Prostate gland (tissue), 2 donors: ENCODE measurements at places on chromosomes 6 and 20. TPM values are rescaled to one million over a fixed set of nuclear protein-coding genes. Genes with fewer than 3 reads are reported as not detected.

The RAMACL gene
- 0.68 TPM for total RNA-seq

- H3K36me3 ChIP-seq, result no peaks in the 10 kb centered on the region
- H3K4me1 ChIP-seq, result no peaks in the 10 kb centered on the region
- H3K27me3 ChIP-seq, result no peaks in the 10 kb centered on the region
- H3K27ac ChIP-seq, result no peak overlapping the region
- DNase-seq, result no peak
Measured at GRCh38 chr6:37283268-37283667, 25.3 kb upstream of the TMEM217 start.

GRCh38 chr20:40294747-40295146 is 394.3 kb downstream of the MAFB start:
- H3K27me3 ChIP-seq, result no peaks in the 10 kb centered on the region
- no peak overlapping the region for H3K27ac ChIP-seq
- no peaks in the 10 kb centered on the region for H3K4me1 ChIP-seq
- H3K36me3 ChIP-seq, result no peaks in the 10 kb centered on the region

The ACOT8 gene
- 57.4 TPM for total RNA-seq

DNA sequence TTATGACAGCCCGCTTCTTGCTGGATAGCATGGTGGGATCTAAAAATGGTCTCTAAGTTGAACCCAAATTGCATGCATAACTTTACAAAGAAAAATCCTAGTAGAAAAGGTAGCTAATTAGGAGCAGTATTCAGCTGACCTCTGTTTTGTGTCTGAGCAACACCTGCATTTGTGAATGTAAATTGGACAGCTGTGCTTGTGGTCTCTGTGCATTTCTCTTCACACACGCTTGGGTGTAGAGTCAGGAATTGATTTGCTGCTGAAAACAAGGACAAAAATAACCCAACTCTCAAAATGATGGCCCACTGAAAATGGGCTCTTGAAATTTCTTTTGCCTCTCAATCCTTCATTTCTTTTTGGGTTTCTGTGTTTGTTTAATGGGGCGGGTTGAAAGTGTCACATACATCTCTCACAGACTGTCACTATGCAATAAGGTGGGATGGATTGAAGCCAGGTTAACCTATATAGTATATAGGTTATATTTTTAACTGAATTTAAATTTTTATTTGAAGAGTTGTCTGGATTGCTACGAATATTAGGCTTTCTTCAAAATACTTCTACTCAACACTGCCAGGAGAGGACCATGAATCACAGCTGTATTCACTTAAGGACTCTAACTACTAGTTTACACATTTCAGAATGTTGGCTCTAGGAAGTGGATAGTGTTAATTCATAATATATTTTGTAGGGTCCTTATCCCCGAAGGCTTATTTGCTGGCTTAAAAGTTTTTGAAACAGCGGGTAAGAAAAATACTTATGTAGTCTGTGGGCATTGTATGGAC is 46.5 kb downstream of the SOBP start:
- no peak overlapping the region for H3K4me3 ChIP-seq
- no peaks in the 10 kb centered on the region for H3K36me3 ChIP-seq
- H3K4me1 ChIP-seq, result no peaks in the 10 kb centered on the region
- H3K27ac ChIP-seq, result no peak overlapping the region
- no peaks in the 10 kb centered on the region for H3K27me3 ChIP-seq

DNA sequence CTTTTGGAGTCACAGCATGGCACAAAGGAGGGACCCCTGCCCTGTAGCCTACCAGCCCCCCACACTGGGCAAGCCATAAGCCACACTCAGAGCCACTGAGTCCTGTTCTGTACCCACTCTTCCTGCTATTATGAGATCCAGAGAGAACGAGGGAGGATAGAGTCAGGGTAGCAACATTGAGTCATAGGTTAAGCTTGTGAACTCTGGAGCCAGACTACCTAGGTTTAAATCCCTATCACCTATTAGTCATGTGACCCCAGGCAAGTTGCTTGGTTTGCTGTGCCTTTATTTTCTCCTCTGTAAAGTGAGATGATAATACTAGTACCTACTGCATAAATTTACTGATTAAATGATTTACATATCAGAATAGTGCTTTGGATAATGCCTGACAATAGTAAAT is 540 bp downstream of the CNBD2 start:
- no peaks in the 10 kb centered on the region for H3K36me3 ChIP-seq
- H3K27ac ChIP-seq, result no peak overlapping the region
- no peak for DNase-seq
- no peak overlapping the region for H3K4me3 ChIP-seq
- H3K4me1 ChIP-seq, result no peaks in the 10 kb centered on the region
- no peaks in the 10 kb centered on the region for H3K27me3 ChIP-seq

- H3K4me3 ChIP-seq, result no peak overlapping the region
- H3K27me3 ChIP-seq, result no peaks in the 10 kb centered on the region
- H3K4me1 ChIP-seq, result no peaks in the 10 kb centered on the region
- DNase-seq, result no peak
- H3K36me3 ChIP-seq, result no peaks in the 10 kb centered on the region
Measured at GRCh38 chr6:164290101-164290500, 875.6 kb downstream of the QKI start.

- no peak overlapping the region for H3K27ac ChIP-seq
- no peak for DNase-seq
- H3K4me1 ChIP-seq, result no peaks in the 10 kb centered on the region
- no peaks in the 10 kb centered on the region for H3K36me3 ChIP-seq
- H3K27me3 ChIP-seq, result no peaks in the 10 kb centered on the region
- H3K4me3 ChIP-seq, result no peak overlapping the region
Measured at GRCh38 chr6:11650025-11650696, 112.6 kb downstream of the TMEM170B start.

DNA sequence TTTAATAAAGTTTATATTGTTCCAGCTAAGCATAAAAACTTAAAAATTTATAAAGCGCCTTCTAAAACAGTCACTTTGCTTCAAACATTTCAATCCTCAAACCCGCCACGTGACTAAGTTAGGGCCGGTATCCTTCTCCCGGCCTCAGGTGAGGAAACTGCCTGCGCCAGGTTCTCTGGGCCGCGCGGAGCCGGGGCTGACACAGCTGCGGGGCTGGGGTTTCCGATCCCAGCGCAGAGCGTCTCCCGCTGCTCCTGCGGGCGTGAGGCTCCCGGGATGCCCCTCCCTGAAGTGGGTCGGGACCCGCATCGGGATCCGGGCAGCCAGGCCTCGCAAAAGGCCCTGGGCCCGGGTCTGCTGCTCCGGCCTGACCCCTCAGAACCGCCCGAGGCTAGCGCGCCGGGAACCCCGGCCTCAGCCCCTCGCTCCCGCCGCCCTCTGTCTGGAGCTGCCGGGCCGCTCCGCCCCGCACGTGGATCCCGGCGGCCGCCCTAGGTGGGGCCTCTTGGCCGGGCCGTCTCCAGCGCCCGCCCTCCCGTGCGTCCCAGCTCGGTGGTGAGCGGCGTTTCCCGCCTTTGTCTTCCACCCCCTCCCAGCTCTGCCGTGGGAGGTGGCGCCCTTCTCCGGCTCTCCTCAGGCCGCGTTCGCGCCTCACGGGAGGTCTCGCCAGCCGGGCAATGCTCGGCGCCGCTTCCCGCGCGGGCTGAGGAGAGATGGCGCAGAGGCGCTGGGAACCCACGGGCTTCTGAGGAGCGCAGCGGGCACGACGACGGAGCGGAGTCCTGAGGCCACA is 267.9 kb downstream of the DLL1 start:
- no peak overlapping the region for H3K27ac ChIP-seq
- H3K4me1 ChIP-seq, result peaks cover 10% of the 10 kb centered on the region
- no peaks in the 10 kb centered on the region for H3K36me3 ChIP-seq
- H3K27me3 ChIP-seq, result no peaks in the 10 kb centered on the region

The ACAT2 gene
- 10.2 TPM for total RNA-seq

DNA sequence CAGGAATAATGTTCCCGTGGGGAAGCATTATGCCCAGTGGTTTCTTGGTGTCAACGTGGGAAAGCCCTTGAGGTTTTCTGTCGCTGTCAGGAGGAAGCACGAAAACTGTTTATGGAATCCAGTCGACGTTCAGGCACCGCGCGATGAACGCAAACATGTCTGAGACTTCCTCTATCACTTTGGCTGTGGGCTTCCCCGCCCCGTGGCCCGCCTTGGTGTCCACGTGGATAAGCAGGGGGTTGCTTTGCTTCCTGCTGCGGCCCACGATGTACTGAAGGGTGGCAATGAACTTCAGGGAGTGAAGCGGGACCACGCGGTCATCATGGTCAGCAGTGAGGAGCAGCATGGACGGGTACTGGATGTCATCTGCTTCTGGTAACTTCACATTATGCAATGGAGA is 98.2 kb upstream of the POPDC3 start:
- no peaks in the 10 kb centered on the region for H3K4me1 ChIP-seq
- H3K36me3 ChIP-seq, result no peaks in the 10 kb centered on the region
- no peak overlapping the region for H3K27ac ChIP-seq
- no peak overlapping the region for H3K4me3 ChIP-seq
- no peaks in the 10 kb centered on the region for H3K27me3 ChIP-seq
- DNase-seq, result no peak

DNA sequence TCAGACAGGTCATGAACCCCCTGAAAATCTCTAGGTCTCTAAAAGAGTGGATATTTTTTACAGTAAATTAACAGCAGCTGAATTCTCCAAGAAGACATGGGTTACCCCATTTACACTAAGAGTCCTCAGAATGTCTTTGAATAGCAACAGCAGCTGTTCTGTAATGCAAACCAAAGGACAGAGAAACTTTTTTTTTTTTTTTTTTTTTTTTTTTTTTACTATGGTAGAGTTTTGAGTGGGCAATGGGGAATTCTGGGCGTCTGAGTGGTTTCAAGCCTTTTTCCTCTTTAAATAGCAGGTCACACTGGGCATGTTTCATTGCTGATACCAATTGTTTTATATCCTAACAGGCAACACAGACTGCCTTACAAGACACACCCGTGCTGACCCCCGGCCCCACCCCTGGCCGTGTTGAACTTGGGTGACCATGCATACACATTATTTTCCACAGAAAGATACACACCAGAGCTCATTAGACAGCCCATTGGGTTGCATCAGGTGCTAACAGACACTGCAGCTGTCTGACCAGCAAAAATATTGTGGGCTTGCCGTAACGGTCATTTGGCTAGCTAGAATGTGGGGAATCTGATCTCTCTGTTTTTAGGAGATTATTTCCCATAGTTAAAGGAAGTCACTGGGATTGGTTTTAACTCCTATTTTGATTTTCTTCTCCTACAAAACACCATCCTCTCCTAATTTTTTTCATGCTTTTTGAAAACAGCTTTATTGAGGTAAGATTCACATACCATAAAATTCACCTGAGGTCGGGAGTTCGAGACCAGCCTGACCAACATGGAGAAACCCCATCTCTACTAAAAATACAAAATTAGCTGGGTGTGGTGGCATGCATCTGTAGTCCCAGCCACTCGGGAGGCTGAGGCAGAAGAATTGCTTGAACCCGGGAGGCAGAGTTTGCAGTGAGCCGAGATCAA is 26.7 kb upstream of the IRF4 start:
- no peaks in the 10 kb centered on the region for H3K4me1 ChIP-seq
- H3K4me3 ChIP-seq, result no peak overlapping the region
- H3K27me3 ChIP-seq, result peaks cover 3% of the 10 kb centered on the region
- DNase-seq, result no peak

The PHACTR2 gene
- 41.4 TPM for total RNA-seq

The TRIM40 gene
- total RNA-seq, result not detected

GRCh38 chr6:18280084-18280483 is 15.8 kb upstream of the DEK start:
- no peak for DNase-seq
- no peaks in the 10 kb centered on the region for H3K36me3 ChIP-seq
- no peaks in the 10 kb centered on the region for H3K4me1 ChIP-seq
- H3K27me3 ChIP-seq, result no peaks in the 10 kb centered on the region

- no peak overlapping the region for H3K4me3 ChIP-seq
- H3K27ac ChIP-seq, result no peak overlapping the region
Measured at GRCh38 chr6:10535193-10535592, 14.0 kb downstream of the GCNT2 start.

GRCh38 chr20:37907330-37907676 is 4.4 kb downstream of the VSTM2L start:
- DNase-seq, result no peak
- no peaks in the 10 kb centered on the region for H3K4me1 ChIP-seq
- no peak overlapping the region for H3K4me3 ChIP-seq
- no peaks in the 10 kb centered on the region for H3K27me3 ChIP-seq

GRCh38 chr6:135353113-135353512 is 144.4 kb downstream of the AHI1 start:
- no peak for DNase-seq
- H3K4me3 ChIP-seq, result no peak overlapping the region
- H3K27me3 ChIP-seq, result no peaks in the 10 kb centered on the region
- no peaks in the 10 kb centered on the region for H3K36me3 ChIP-seq

DNA sequence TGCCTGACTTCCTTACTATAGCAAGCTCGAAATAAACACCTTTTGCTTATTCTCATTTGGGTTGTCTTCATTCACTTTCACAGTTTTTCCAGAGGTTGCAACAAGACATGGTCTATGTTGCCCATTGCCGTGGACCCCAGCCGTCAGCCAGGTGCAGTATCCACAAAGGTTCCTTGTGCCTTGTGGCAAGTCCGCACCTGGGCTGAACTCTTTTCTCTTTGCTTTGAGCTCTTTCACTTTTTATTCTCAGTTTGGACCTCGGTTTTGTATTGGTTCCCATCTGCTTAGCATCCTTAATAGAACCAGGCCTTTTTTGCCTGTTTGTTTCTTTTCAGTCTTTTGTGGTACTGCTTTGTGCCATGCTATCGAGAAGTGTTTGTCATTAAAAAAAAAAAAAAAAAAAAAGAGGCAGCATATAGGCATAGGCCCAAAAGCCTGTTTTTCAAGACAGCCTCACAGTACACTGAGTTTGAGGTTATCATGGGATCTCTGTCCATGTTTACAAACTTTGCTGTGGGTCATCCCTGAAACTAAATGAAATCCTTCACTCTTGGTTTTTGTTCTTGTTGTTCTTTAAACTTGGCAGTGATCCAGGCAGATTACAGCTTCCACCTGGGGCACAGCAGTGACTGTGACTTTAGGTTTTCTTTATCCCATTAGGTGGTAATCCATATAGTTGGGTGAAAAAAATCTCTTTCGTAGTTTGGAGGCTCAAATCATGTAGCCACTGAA is 33.3 kb downstream of the GSTA3 start:
- H3K36me3 ChIP-seq, result no peaks in the 10 kb centered on the region
- no peak for DNase-seq
- H3K4me1 ChIP-seq, result no peaks in the 10 kb centered on the region
- H3K27me3 ChIP-seq, result no peaks in the 10 kb centered on the region

- no peaks in the 10 kb centered on the region for H3K27me3 ChIP-seq
- H3K4me1 ChIP-seq, result peaks cover 28% of the 10 kb centered on the region
- no peaks in the 10 kb centered on the region for H3K36me3 ChIP-seq
- H3K27ac ChIP-seq, result peak overlapping the region; percentile 79
- DNase-seq, result no peak
Measured at GRCh38 chr20:25227317-25227831, 20.5 kb upstream of the PYGB start.

DNA sequence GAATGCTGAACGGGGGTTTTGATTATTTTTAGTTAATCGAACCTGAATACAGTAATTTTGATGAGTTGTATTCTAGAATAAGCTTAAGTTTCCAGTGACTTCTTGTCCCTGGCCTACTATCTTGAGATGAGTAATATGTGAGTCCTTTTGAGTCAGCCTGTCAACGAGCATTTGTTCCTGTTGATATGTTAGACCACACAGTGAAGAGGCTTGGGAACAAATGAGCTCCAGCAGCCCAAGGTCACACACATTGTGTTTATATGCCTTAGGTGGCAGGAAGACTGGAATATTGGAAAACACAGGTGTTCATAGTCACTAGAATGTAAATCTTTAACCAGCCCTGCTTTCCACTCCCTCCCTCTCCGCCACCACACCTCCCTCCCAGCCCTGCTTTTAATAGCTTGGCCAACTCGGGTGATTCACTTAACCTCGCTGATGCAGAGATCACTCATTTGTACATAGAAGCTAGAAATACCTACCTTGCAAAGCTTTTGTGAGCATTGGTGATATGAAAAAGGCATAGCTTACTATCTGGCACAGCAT is 9.1 kb downstream of the SMPDL3A start:
- H3K27ac ChIP-seq, result no peak overlapping the region
- H3K4me1 ChIP-seq, result no peaks in the 10 kb centered on the region
- no peak overlapping the region for H3K4me3 ChIP-seq
- DNase-seq, result peak; percentile 13
- no peaks in the 10 kb centered on the region for H3K36me3 ChIP-seq
- no peaks in the 10 kb centered on the region for H3K27me3 ChIP-seq
